ENCODE measurements at places on chromosomes 6 and 20. TPM values are rescaled to one million over a fixed set of nuclear protein-coding genes. Genes with fewer than 3 reads are reported as not detected.
A peak's percentile ranks its signal among the peaks of the same experiment; 100 is the strongest.

DNA sequence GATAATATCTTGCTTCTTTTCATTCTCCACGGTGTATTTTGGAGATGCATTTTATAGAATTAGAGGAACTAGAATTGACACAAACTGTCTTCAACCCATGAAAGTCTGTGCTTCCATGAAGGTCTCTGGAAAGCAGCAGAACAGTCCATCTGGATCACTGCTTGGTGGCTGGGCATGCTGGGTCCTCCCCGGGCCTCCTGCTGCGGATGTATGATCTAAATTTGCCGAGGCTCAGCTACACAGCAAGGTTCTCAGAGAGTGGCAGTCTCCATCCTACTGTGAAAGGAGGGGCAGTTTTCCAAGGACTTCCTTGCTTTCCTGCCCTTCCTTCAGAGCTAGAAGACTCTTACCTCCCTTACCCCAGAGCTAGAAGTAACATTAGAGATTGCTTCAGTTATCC, 15.1 kb downstream of the PKIG start:
- DNase-seq = no peak
- H3K4me3 ChIP-seq = no peak overlapping the region
- H3K27ac ChIP-seq = no peak overlapping the region
- peaks cover 9% of the 10 kb centered on the region for H3K4me1 ChIP-seq
- H3K36me3 ChIP-seq = no peaks in the 10 kb centered on the region
- H3K27me3 ChIP-seq = no peaks in the 10 kb centered on the region

DNA sequence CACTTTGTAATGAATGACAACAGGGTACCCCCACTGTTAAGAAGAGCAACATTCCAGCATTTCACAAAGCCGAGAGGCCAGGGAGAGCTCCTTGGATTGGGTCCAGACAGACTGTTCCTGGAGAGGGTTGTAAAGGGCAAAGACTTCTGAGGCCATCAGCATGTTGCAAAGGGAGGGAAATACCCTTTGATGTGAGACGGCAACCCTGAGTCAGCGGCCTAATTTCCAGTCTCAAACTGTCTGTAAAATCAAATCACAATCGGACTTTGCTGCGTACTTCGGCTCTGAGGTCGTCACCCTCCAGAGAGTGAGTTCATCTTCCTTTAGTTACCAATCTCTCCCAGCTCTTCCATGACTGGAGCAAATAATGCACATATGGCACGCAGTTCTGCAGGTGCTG, 101.0 kb upstream of the DTNBP1 start:
- no peak overlapping the region for H3K27ac ChIP-seq
- no peaks in the 10 kb centered on the region for H3K4me1 ChIP-seq
- H3K27me3 ChIP-seq = no peaks in the 10 kb centered on the region
- no peaks in the 10 kb centered on the region for H3K36me3 ChIP-seq
- no peak overlapping the region for H3K4me3 ChIP-seq

Gene PRSS35
- total RNA-seq = not detected

Gene SEL1L2
- not detected for total RNA-seq

Gene GSTA4
- 4.9 TPM for total RNA-seq

- no peaks in the 10 kb centered on the region for H3K4me1 ChIP-seq
- no peak overlapping the region for H3K27ac ChIP-seq
- H3K4me3 ChIP-seq = no peak overlapping the region
- H3K27me3 ChIP-seq = no peaks in the 10 kb centered on the region
Measured at GRCh38 chr6:144736763-144737162, 451.6 kb downstream of the UTRN start.

Gene TRIM31
- not detected for total RNA-seq

Gene PTCRA
- not detected for total RNA-seq

Gene RAB44
- not detected for total RNA-seq

Gene MAFB
- total RNA-seq = 1.7 TPM

DNA sequence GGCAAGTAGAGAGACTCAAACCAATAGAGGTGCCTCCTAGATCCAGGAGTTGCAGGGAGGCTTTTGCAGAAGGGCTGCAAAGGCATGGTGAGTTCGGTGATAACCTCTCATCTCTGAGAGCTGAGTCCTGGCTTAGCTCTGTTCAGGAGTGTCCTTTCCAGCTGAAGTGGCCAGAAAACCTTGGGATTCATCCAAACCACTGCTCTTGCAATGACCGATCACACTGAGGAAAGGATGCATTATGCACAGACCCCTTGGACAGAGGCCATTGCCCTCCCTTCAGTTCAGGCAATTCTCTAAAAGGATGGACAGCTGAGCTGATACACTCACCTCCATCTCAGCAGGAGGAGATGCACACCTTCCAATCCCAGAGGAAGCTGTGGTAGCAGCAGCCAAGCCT, 158.8 kb upstream of the ENPP5 start:
- no peak overlapping the region for H3K4me3 ChIP-seq
- DNase-seq = no peak
- H3K27ac ChIP-seq = no peak overlapping the region
- no peaks in the 10 kb centered on the region for H3K36me3 ChIP-seq
- no peaks in the 10 kb centered on the region for H3K27me3 ChIP-seq
- peaks cover 4% of the 10 kb centered on the region for H3K4me1 ChIP-seq

DNA sequence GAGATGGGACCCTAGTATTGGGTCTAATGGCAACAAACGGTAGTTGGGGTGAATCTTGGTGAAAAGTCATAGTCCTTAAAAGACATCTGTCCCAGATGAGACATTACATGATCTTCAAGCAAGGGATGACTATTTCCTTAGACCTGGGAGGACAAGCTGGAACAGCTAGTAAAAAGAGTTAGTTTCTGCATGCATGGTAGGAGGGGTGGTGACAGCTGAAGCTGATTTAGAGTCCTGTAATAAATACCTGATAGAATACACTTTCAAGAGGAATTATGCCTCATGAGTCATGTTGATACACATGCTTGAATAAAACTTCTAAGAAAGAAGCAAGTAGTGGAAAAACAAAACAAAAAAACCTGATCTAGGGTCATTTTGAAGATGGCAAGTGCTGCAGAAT, 247.4 kb downstream of the CD109 start:
- H3K4me1 ChIP-seq = no peaks in the 10 kb centered on the region
- no peak overlapping the region for H3K4me3 ChIP-seq
- H3K27me3 ChIP-seq = no peaks in the 10 kb centered on the region
- H3K27ac ChIP-seq = no peak overlapping the region

Gene GGTLC1
- not detected for total RNA-seq

Gene SNAP25
- total RNA-seq = not detected

Gene BPIFB1
- not detected for total RNA-seq

GRCh38 chr6:169967687-169968086, 216.3 kb downstream of the ERMARD start:
- H3K27me3 ChIP-seq = no peaks in the 10 kb centered on the region
- H3K4me1 ChIP-seq = no peaks in the 10 kb centered on the region
- no peak overlapping the region for H3K27ac ChIP-seq
- H3K36me3 ChIP-seq = no peaks in the 10 kb centered on the region
- H3K4me3 ChIP-seq = no peak overlapping the region
- DNase-seq = no peak

Gene PSMG4
- total RNA-seq = 24.4 TPM

GRCh38 chr20:18176318-18176785, 38.7 kb downstream of the KAT14 start:
- H3K4me3 ChIP-seq = no peak overlapping the region
- H3K27ac ChIP-seq = no peak overlapping the region
- no peaks in the 10 kb centered on the region for H3K27me3 ChIP-seq
- no peaks in the 10 kb centered on the region for H3K4me1 ChIP-seq
- peaks cover 9% of the 10 kb centered on the region for H3K36me3 ChIP-seq

Gene CST4
- total RNA-seq = not detected

DNA sequence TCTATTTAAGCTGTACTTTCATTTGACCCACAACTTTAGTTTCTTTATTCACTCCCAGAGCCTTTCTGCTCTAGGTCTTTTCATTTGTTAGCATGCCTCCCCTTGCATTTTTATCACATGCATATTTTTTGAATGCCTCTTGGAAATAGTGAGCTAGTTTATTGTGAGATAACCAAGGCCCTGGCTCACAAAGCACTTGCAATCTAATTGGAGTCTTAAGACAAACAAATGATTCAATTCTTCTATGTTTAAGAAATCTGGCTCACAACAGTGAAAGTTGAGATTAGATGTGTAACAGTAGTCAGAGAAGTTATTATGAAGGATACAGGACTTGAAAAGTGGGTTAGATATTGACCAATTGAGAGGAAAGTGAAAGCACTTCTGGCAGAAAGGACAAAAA, 173.4 kb downstream of the MOXD1 start:
- H3K27me3 ChIP-seq = no peaks in the 10 kb centered on the region
- H3K4me3 ChIP-seq = no peak overlapping the region
- no peak overlapping the region for H3K27ac ChIP-seq
- no peaks in the 10 kb centered on the region for H3K4me1 ChIP-seq
- DNase-seq = no peak

GRCh38 chr6:33851959-33852358, 48.2 kb upstream of the MLN start:
- H3K4me1 ChIP-seq = peaks cover 16% of the 10 kb centered on the region
- DNase-seq = peak; percentile 54
- no peaks in the 10 kb centered on the region for H3K36me3 ChIP-seq
- H3K27ac ChIP-seq = no peak overlapping the region
- H3K4me3 ChIP-seq = no peak overlapping the region

DNA sequence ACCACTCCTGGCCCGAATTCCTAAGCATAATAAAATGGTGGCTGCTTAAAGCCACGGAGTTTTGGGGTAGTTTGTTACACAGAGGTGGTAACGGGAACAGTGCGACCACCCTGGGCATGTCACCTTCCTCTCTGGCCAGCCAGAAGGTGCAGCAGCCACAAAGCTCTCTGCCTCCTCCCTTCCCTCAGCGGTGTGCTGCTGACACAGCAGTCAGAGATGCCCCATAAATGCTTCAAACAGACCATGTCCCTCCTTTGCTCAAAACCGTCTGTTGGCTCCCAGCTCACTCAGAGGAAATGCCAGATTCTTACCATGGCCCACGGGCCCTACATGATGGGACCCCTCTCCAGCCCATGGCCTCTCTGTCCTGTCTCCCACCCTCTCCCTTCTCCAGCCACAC, 12.1 kb upstream of the TCF15 start:
- H3K27me3 ChIP-seq = no peaks in the 10 kb centered on the region
- no peak overlapping the region for H3K27ac ChIP-seq
- H3K4me3 ChIP-seq = no peak overlapping the region
- H3K36me3 ChIP-seq = no peaks in the 10 kb centered on the region
- H3K4me1 ChIP-seq = no peaks in the 10 kb centered on the region

Gene LCA5
- total RNA-seq = 0.16 TPM

Gene SASH1
- total RNA-seq = 0.72 TPM

Gene FYN
- total RNA-seq = 481 TPM

DNA sequence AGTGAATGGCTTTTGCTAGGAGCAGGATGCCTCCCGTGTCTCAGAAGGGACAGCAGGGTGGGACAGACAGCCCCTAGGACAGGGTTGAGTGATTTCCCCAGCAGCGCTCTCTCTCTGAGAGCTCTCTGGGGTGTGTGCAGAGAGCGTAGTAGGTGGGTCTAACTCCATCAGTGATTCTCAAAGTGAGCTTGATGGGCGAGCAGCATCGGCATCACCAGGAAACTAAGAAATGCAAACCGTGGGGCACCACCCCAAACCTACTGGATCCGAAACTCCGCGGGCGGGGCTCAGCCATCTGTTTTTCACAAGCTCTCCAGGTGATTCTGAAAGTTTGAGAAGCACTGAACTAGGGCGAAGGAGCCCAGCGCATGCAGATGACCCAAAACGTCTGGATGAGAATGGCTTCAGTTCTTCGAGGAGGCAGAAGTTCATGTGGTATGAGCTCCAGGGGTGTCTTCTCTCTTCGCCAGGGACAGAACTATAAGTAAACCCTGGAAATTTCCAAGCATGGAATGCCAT, 119.6 kb upstream of the RNF24 start:
- H3K27me3 ChIP-seq = no peaks in the 10 kb centered on the region
- no peaks in the 10 kb centered on the region for H3K4me1 ChIP-seq
- no peak overlapping the region for H3K4me3 ChIP-seq
- H3K27ac ChIP-seq = no peak overlapping the region

DNA sequence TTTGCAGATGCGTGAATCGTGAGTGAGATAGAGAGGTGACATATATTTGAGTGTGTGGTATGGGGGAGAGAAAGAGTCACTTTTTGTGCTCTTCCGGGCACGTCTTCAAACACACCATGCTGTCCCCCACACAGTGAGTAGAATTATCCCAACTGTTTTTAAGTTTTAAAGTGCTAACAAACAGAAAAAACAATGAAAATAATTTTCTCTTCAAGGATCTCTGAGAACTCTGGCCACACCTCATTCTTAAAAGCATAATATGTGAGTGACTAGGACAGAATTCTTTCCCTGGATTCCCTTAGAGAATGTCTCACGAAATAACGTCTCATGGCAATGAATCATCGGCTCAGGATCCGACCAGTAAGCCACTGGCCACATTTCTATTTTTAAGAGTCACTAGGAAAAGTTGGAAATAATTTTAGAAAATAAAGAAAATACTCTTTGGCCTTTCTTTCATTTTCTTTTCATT, 235.7 kb upstream of the ZNF217 start:
- peaks cover 44% of the 10 kb centered on the region for H3K4me1 ChIP-seq
- peak overlapping the region; percentile 68 for H3K27ac ChIP-seq
- peak overlapping the region; percentile 65 for H3K4me3 ChIP-seq
- DNase-seq = no peak
- H3K36me3 ChIP-seq = no peaks in the 10 kb centered on the region

DNA sequence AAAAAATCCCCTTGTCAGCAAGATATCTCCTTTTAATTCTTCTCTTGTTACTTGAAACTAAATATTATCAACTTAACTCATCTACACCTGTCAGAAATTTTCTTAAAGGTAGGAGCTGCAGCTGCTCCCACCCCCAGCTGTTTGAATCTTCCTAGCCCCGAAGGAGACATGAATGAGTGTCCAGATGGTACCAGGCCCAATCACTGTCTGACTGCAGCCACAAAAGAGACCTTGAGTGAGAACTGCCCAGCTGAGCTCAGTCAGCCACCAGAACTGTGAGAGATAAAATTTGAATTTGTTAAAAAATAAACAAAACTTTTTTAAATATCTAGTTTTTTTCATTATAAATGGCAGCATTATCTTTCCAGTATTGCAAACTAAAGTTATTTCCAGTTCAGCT, 84.7 kb downstream of the PRSS35 start:
- H3K27me3 ChIP-seq = no peaks in the 10 kb centered on the region
- H3K27ac ChIP-seq = no peak overlapping the region
- no peaks in the 10 kb centered on the region for H3K4me1 ChIP-seq
- H3K4me3 ChIP-seq = no peak overlapping the region
- no peak for DNase-seq
- no peaks in the 10 kb centered on the region for H3K36me3 ChIP-seq

Gene PPIL6
- not detected for total RNA-seq

DNA sequence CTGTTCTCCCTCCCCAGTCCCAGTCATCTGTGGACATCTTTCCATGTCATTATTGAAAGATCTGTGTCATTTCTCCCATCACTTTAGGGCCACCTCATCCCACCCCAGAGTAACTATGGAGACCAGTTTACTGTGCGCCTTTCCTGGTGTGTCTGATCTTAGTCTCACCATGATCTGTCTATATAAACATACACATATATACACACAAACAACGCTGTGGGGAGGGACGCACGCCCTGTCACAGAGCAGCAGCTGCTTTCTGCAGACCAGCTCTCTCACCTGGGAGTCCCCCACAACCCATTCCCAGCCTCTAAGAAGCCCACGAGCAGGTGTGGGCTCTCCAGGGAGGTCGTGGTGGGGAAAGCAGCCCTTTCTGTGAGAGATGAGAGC, 68.1 kb upstream of the TOX2 start:
- no peaks in the 10 kb centered on the region for H3K36me3 ChIP-seq
- H3K4me1 ChIP-seq = no peaks in the 10 kb centered on the region
- H3K27me3 ChIP-seq = no peaks in the 10 kb centered on the region
- no peak overlapping the region for H3K27ac ChIP-seq
- no peak for DNase-seq

Measured in CD8-positive, alpha-beta memory T cell (primary cell).